ENCODE measurements at places on chromosomes 12 and 14. TPM values are rescaled to one million over a fixed set of nuclear protein-coding genes. Genes with fewer than 3 reads are reported as not detected.

DNA sequence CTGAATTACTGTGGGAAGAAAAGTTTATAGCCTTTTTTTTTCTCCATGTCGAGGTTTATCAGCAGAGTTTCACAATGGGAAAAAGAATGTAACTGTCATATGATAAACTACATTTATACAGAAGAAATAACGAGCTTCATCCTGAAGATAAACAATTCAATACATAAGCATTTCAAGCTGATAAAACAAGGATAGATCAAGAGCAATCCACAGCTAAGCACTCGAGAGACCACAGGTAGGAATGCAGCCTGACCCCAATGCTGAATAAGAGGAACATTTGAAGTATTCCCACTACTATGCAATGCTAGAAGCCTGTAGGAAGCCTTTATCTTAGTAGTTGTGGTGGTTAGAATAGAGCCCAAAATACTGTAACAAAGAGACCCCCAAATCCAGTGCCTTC lies 32.6 kb upstream of the DAAM1 start:
- H3K4me3 ChIP-seq = no peak overlapping the region
- DNase-seq = no peak
- peaks cover 8% of the 10 kb centered on the region for H3K4me1 ChIP-seq
- no peaks in the 10 kb centered on the region for H3K36me3 ChIP-seq
- no peak overlapping the region for H3K27ac ChIP-seq

GRCh38 chr14:39681782-39682399 lies 249.7 kb upstream of the FBXO33 start:
- H3K27me3 ChIP-seq = no peaks in the 10 kb centered on the region
- H3K36me3 ChIP-seq = no peaks in the 10 kb centered on the region
- no peaks in the 10 kb centered on the region for H3K4me1 ChIP-seq
- no peak for DNase-seq
- H3K4me3 ChIP-seq = no peak overlapping the region

TMEM117 gene
- total RNA-seq = 4.5 TPM

DNA sequence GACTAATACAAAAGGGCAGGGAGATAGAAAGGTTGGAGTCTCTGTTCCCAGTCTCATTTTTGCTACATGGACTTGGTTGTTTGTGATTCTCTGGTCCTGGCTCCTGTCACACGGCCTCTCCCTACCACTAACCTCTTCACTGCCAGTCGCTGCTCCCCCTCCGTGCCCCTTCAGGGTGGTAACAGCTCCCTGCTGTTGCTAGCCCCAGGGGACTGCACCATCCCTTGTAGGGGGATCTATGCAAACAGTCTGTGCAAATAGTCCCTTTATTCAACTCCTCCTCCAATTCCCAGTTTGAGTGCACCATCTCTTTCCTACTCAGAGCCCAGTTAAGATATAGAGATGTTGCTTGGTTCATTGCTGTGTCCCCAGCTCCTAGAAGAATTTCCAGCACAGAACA lies 51.1 kb downstream of the CCDC60 start:
- no peaks in the 10 kb centered on the region for H3K36me3 ChIP-seq
- DNase-seq = no peak
- no peaks in the 10 kb centered on the region for H3K27me3 ChIP-seq
- no peak overlapping the region for H3K27ac ChIP-seq
- H3K4me1 ChIP-seq = no peaks in the 10 kb centered on the region

GRCh38 chr12:93390031-93390430 lies 12.3 kb downstream of the NUDT4 start:
- no peaks in the 10 kb centered on the region for H3K27me3 ChIP-seq
- H3K4me1 ChIP-seq = peaks cover 28% of the 10 kb centered on the region
- peaks cover 4% of the 10 kb centered on the region for H3K36me3 ChIP-seq
- no peak overlapping the region for H3K27ac ChIP-seq

GYS2 gene
- total RNA-seq = not detected

C1R gene
- total RNA-seq = 373 TPM

- peaks cover 42% of the 10 kb centered on the region for H3K4me1 ChIP-seq
- no peak for DNase-seq
- H3K4me3 ChIP-seq = no peak overlapping the region
- no peaks in the 10 kb centered on the region for H3K27me3 ChIP-seq
- H3K36me3 ChIP-seq = no peaks in the 10 kb centered on the region
Observed at GRCh38 chr14:74578479-74578878, 33.6 kb downstream of the LTBP2 start.

- H3K36me3 ChIP-seq = no peaks in the 10 kb centered on the region
- no peak for DNase-seq
- H3K27ac ChIP-seq = no peak overlapping the region
- no peaks in the 10 kb centered on the region for H3K4me1 ChIP-seq
Observed at GRCh38 chr12:5442251-5443006, 10.5 kb downstream of the NTF3 start.

DNA sequence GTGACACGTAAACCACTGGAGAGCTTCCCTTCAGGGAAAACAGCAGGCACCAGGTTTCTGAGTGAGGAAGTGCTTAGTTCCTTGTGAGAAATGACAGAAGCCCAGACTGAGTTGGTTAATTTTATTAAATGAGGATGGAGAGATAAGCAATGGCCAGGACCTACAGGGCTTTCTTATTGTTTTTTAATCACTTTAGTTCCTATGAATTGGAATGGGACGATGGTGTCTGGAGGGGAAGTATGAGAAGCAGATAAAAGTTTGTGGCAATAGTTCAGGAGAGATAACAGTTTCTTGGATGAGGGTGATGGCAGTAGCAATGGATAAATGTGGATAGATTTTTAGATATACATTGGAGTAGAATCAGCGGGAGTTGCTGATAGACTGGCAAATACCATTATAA lies 86.5 kb upstream of the PTPRR start:
- no peak overlapping the region for H3K4me3 ChIP-seq
- no peaks in the 10 kb centered on the region for H3K27me3 ChIP-seq

VRK1 gene
- total RNA-seq = 9.5 TPM

GRCh38 chr12:64944966-64945365 lies 120.5 kb downstream of the TBC1D30 start:
- no peak overlapping the region for H3K27ac ChIP-seq
- H3K36me3 ChIP-seq = no peaks in the 10 kb centered on the region
- H3K4me1 ChIP-seq = peaks cover 15% of the 10 kb centered on the region
- no peaks in the 10 kb centered on the region for H3K27me3 ChIP-seq

SIX1 gene
- 2.3 TPM for total RNA-seq
